ENCODE measurements at places on chromosomes 3 and 15.

GRCh38 chr3:16147220-16147994 lies 27.1 kb upstream of the GALNT15 start:
- DNase-seq, result peak; percentile 59

DNA sequence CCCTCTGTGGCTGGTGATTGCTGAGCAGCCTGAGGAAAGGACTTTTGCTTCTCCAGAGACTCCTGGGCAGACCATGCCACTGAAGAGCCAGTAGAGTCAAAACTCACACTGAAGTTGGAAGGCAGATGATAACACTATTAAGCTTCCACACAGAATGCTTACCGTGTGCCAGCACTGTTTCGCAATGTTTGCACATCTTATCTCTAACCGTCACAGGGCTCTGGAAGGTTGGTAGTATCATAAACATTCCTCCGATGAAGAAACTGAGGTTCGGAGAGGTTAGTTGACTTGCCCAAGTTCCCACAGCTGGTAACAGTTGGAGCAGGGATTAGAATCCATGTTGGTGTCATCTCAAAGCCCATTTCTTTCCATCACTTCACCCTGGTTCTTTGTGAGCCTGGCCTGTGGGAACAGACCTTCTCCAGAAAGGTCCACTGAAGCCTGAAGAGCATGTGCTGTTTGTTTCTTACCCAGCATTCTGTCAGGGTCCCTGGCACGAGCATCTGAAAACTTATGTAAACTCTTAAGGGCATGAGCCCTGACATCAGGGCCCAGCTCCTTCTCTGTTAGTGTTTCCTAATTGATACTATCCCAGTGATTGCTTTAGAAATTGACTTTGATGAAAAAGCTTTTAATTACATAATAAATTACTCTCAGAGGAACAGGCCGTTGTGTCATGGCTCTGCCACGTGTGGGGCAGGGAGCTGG lies 77.0 kb upstream of the PRR23C start:
- DNase-seq, result no peak

DNA sequence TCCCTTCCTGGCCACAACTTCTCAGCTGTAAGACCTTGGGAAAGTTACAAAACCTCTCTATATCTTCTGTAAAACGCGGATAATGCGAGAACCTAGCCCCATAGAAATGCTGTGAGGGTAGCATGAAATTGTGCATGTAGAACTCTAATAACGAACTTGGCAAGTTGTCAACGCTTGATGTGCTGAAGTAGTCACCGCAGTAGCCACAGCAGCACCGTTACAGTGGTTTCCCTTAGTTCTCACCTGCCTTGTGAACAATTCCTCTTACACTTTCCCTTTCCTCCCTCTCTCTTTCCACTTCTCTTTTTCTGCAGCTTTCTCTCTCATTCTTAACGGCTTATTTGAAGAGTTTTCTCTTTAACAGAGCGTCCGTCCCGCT lies 447 bp upstream of the SHQ1 start:
- DNase-seq, result no peak

- no peak for DNase-seq
Observed at GRCh38 chr3:71497971-71498444, 85.5 kb downstream of the FOXP1 start.

DNA sequence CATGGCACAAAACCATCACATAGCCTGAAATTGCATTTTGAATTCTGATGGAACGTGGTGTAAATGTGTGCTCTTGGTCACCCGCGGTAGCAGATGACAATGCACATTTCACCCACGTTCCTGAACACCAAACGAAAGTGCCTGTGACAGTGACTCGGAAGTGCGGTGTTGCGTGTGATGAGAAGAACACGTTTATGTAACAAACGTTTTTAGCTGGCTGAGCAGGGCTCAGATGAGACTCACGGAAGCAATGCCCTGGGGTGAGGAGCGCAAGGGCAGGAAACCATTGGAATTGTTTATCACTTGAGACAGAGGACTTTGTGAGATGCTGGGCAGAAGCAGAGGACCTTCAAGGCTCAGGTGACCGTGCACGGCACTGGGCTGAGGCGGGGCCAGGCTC lies 449.2 kb upstream of the CFAP20DC start:
- DNase-seq, result no peak

DNA sequence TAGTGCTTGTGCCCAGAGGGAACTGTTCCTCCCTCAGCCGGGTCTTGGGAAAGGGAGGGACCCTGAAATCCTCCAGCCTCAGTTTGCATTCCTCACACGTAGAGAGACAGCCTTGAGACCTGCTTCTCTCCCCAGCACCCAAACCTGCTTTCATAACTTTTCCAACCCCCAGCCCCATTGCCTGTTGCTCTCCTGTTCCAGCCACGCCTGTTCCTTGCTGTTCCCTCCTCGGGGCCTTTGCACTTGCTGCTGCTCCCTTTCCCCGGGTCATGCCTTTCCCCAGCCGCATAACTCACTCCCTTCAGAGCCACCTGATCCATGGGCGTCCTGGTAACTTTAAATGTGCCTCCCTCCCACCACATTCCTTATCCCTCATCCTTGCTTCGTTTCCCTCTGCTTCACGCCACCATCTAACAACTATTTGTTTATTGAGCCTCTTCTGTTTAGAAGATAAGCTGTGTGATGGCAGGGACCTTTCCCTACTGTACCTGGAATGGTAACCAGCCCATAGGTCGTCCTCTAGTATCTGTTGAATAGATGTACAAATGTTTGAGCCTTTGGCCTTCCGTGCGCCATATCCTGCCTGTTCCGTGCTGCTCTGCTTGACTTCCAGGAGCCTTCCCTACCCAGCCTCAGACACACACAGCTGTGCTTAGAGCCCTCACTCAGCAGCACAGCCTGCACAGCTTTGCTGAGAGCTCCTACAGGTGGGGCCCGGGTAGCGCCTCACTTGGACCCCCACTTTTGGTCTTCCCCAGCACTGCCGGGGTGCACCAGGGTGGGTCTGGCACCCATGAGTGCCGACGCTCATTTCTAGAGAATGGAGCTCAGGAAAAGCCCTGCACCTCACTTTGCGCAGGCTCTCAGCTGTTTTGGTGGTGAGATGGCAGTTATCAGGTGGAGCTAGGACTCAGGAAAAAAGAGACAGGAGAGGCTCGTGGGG lies 60.2 kb downstream of the SCN5A start:
- DNase-seq, result no peak

GRCh38 chr3:181358562-181358961 lies 353.2 kb upstream of the SOX2 start:
- no peak for DNase-seq

DNA sequence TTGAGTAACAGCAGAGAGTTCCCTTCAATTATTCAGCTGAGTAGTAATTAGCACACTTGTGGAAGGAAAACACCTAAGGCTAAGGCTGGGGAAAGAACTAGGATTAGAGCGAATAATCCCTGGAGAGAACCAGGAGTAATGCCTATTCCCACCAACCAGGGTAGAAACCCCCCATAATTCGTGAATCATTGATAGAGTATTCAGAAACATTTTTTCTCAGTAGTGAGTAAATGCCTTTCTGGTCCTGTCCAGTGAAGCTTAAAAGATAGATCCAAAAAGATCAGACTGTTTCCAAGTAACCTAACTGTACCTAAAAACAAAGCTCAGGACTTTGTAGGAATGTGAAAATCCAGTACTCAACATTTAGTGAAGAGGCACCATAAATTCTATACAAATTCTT lies 71.2 kb downstream of the DGKG start:
- peak; percentile 46 for DNase-seq

DNA sequence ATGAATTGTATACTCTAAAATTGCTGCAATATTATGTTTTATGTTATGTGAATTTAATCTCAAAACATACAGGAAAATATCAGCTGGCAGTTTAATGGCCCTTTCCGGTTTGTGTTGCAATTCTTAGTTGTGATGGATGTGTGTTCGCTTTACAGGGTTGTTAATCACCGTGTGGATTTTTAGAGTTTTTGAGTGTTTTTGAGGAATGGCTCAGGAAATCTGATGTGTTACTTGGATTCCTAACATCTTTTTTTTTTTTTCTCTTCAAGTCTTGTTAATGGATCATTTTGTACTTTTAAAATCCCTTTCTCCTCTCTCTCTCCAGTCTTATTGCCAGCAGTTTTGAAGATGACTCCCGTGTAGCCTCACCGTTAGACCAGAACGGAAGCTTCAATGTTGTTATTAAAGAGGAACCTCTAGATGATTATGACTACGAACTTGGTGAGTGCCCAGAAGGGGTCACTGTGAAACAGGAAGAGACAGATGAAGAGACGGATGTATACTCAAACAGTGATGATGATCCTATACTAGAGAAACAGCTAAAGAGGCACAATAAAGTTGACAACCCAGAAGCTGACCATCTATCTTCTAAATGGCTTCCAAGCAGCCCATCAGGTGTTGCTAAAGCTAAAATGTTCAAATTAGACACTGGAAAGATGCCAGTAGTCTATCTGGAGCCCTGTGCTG lies 35.7 kb downstream of the MGA start:
- peak; percentile 30 for DNase-seq

DNA sequence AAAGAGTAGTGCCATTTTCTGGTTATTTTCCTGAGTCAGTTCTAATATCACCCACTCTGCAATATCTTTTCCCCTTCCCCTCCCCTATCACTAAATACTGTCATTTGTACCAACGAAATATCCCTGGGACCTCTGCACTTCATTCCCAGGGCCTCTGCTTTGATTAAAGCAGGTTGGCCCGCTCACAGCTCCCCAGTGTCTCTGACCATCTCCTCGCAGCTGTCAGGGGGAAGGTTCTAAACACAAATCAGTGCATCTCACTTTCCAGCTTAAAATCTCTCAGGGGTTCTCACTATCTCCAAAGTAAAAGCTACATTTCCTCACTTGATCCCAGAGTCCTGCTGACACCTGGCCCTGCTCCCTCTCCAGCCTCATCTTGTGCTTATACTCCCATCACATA lies 28.1 kb upstream of the SLC35G2 start:
- DNase-seq, result no peak

DNA sequence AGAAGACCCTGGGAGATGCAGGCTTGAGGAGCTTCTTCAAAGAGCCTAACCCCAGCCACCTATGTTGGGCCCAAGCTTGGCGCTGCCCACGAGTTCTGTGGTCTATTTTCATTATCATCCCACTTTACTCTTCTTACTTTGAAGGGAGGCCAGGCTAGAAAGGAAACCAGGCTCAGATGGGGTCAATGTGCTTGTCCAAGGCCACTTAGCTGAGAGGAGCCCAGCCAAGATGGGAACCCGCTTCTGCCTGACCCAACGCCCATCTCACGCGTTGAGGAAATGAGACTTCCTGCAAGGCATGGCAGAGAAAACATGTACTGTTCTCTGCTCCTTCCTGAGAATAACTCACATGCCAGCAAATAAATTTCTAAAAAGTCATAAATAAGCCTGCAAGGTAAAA lies 486.3 kb upstream of the PROK2 start:
- DNase-seq, result no peak

DNA sequence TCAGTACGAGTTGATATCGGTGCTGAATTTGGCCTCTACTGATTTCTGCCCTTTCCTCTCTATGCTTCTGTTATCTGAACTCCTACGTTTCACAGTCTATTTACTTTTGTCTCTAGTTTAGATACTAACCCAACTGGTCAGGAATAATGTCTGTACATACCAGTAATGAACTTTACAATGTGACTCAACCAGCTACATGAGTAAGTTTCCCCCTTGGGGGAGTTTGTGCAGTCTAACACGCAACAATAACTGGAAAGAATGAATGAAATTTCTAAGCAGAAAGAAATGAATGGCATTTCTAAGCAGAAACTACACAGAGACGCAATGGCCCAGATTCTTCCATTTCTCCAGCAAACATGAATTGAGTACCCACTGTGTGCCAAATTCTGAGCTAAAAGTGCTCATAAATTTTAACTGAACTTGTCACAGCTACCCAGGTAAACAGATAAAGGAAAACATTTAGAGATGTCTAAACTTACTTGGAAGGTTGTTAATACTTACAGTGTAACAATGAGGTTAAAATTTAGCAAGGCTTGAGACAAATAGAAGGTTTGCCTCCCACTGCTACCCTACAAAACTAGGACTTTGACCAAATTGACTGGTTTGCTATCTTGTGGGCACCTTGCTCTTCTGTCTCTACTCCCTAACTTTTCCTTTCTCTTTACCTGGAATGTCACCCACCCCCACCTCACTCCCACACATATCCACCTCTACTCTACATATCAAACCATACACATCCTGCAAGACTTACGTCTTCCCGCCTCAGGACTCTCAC lies 11.6 kb downstream of the UPK1B start:
- DNase-seq, result peak; percentile 94

- no peak for DNase-seq
Observed at GRCh38 chr3:3286014-3286413, 106.5 kb upstream of the CRBN start.

DNA sequence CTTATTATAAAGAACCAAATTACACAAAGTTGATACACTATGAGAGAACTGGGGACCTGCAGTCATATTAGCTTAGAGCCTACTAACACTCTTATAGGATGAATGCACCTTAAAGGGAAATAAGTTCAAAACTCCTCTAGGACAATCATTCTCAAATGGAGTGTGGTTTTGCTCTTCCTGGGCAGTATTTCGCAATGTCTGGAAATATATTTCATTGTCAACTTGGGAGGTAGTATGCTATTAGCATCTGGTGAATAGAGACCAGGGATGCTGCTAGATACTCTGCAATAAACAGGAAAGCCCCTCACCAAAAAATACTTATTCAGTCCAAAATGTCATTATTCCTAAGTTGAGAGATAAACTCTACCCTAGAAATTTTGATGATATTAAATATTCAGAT lies 451.4 kb upstream of the ARPP21 start:
- DNase-seq, result no peak

- DNase-seq, result no peak
Observed at GRCh38 chr3:39592311-39593050, 125.0 kb downstream of the MOBP start.

DNA sequence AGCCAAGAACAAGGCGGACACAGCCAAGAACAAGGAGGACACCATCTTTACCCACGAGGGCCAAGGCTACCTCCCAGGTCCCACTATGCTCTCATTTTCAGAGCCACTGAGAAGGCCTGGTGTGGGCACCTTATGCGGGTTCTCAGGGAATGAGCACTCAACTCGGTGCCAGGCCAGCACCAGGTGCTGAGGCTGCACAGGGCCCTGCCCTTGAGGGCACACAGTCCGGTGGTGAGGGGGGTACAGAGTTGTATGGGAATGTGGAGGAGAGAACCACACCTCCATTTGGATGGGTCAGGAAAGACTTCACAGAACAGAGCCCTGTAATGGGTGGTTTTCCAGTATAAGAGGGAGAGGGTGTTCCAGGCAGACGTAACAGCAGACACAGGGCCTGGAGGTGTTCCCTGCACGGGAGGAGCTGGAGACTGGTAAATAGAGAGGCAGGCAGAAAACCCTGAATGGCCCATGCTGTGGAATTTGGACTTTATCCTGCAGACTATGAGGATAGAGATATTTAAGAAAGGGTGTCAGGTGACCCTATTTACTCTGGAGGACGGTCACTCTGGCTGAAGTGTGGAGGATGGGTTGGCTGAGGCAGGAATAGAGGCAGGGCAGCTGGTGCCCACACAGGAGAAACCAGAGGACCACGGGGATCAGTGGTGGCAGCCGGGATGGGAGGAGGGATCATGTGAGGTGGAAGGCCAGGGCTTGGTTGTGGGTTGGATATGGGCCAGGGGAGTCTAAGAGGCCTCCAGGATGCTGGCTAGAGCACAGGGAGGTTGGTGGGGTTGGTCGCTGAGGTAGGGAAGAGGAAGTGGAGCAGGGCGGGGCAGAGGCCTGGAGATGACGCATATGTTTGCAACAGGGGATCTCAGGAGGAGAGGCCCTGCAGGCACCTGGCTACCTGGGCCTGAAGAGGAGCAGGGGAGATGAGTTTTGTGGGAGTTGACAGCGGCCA lies 34.6 kb downstream of the CRABP1 start:
- DNase-seq, result no peak

- DNase-seq, result no peak
Observed at GRCh38 chr15:78950902-78951840, 6.3 kb upstream of the CTSH start.
